Activated CD8-positive, alpha-beta memory T cell treated with anti-CD3 and anti-CD28 coated beads for 48 hours (primary cell): ENCODE measurements at places on chromosomes 2 and 18.

- no peak for DNase-seq
Observed at GRCh38 chr2:10389573-10389972, 58.6 kb downstream of the ODC1 start.

DNA sequence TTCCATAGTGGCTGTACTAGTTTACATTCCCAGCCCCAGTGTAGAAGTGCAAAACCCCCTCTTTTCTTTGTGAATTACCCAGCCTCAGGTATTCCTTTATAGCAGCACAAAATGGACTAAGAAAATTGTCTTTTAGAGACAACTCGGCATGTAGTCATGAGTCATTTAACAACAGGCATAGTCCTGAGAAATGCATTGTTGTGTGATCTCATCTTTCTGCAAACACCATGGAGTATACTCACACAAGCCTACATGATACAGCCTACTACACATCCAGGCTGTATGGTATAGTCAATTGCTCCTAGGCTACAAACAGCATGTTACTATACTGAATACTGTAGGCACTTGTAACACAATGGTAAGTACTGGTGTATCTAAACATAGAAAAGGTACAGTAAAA, 44.4 kb upstream of the MBP start:
- DNase-seq: no peak

GRCh38 chr2:125371867-125372266, 1284.1 kb upstream of the GYPC start:
- DNase-seq: no peak

- DNase-seq: no peak
Observed at GRCh38 chr2:206204710-206205109, 45.0 kb downstream of the EEF1B2 start.

DNA sequence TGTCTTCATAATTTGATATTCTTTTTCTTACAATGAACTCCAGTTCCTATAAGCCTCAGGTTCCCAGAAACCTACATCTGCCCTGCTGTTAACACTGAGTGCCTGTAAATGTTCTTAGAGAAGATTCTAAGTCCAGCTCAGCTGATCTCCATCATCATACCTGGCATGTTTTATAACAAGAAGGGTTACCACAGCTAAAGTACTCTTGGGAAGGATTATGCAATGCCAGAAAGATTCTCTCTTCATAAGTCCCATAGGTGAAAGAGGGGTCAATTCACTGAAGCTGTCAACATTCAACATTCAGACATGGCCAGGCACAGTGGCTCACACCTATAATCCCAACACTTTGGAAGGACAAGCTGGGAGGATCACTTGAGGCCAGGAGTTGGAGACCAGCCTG, 31.3 kb upstream of the PTPN4 start:
- no peak for DNase-seq

DNA sequence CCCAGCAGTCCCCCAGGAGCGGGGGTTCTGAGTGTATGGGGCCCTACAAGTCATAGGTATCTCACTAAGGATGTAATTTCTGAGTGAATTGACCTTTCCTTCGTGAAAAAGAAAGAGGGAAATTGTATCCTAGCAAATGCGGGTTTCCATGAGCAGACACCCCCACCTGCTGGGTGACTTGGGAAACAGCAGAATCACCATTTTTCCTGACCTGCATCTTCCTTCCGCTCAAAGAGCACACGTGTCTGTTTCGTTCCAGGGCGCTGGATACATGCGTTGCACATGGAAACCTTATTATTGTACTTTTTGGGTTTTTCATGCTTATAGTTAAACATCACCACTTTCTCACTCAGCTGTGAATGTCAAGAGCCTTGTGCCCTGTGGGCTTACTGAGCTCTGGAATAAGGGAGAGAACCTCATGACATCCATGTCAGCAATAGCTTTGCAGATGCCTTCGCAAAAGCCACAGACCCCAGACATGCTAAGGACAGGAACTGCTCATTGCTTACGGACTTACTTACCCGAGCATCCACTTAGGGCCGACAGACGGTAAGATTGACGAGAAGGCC, 132.8 kb downstream of the TPO start:
- no peak for DNase-seq
